ENCODE measurements at places on chromosomes 3 and 15.

DNA sequence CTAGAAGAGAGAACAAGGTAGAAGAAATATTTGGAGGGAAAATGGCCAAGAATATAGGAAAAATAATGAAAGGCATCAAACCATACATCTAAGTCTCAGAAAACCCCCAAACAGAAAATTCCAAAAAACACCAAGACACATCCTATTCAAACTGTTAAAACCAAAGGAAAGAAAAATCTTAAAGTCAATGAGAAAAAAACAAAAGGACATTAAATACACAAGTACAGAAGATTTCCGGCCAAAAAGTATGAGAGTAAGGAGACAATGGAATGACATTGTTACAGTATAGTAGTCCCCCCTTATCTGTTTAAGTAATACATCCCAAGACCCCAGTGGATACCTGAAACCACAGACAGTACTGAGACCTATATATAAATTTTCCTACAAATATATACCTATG, 18.8 kb downstream of the CLASP2 start:
- DNase-seq, result no peak

GRCh38 chr3:177882124-177882648, 654.0 kb upstream of the KCNMB2 start:
- DNase-seq, result no peak

GRCh38 chr15:80188251-80188650, 35.5 kb downstream of the FAH start:
- no peak for DNase-seq

GRCh38 chr3:23175341-23176083, 27.6 kb upstream of the UBE2E2 start:
- DNase-seq, result no peak

- DNase-seq, result no peak
Observed at GRCh38 chr3:7382293-7383010, 521.5 kb downstream of the GRM7 start.

DNA sequence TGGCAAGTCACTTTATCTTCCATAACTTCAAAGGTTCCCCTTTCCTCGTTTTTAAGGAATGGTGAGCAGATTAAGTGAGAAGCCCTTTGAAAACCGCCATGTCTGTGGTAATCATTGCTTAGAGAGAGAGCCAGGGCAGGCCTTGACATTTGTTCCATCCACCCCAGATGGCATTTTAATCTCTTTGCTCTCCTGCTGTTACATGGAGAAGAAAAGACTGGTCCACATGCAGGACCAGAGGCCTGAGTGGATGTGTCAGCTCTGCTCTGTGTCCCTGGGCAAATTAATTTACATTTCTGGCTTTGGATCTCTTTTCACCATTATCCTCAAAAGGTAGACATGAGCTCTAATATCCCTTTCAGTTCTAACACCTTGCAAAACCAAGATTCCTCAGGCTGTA, 157.3 kb upstream of the LPP start:
- no peak for DNase-seq

- DNase-seq, result no peak
Observed at GRCh38 chr3:62392626-62393292, 19.4 kb upstream of the FEZF2 start.

DNA sequence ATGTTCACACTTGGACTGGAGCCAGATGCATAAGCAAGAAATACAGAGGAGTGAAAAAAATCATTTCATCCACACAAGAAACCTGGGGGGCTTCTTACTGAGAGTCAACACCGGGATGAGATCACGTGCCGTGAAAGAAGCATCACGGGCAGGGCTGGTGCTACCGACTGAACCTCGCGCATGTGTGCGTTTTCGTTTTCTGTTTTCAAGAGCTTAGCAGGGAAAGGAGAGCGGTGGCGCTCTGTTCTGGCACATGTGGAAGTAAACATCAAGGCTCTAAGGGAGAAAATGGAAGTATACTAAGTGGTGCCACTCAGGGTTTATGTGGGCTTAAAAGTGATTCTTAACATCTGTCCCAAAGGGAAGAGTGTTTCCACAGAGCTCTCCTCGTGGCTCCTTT, 55.9 kb downstream of the VGLL4 start:
- DNase-seq, result no peak

- no peak for DNase-seq
Observed at GRCh38 chr15:27854601-27855000, 244.5 kb downstream of the OCA2 start.

DNA sequence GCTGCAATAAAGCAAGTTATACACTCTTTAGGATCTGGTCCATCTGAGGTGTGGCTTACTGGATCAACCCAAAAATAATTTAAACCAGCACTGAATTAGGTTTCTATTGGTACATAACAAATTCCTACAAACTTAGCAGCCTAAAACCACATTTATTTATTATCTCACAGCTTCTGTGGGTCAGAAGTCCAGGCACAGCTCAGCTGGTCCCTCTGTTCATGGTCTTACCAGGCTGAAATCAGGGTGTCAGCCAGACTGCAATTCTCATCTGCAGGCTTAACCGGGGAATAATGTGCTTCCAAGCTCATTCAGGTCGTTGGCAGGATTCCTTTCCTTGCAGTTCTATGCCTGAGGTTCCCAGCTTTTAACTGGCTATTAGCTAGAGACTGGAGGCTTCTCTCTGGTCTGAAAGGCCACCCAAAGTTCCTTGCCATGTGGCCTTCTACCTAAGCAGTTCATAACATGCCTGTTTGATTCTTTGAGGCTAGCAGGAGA, 477.4 kb upstream of the WNT5A start:
- no peak for DNase-seq

- DNase-seq, result no peak
Observed at GRCh38 chr15:22872936-22873701, 34.7 kb downstream of the NIPA2 start.

DNA sequence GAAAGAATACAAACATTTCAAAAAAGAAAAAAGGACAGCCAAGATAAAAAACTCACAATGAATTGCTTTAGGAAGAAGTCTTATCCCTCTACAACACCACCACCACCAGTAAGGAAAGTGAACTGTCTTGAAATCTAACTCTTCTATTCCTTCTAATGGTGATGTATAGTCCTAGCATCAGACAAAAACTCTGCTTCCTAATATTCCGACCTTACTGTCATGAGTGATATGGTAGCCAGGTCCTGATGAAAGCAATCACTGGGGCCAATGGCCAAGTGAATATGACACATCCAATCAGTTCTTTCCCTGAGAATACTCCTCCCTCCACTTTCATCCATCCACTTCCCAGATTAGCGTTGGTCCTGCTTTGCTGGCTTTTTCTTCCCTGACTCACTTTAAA, 14.8 kb downstream of the GK5 start:
- DNase-seq, result no peak

GRCh38 chr3:53830944-53831343, 15.3 kb downstream of the CHDH start:
- no peak for DNase-seq

GRCh38 chr3:43998370-43998835, 243.3 kb upstream of the TOPAZ1 start:
- DNase-seq, result no peak

DNA sequence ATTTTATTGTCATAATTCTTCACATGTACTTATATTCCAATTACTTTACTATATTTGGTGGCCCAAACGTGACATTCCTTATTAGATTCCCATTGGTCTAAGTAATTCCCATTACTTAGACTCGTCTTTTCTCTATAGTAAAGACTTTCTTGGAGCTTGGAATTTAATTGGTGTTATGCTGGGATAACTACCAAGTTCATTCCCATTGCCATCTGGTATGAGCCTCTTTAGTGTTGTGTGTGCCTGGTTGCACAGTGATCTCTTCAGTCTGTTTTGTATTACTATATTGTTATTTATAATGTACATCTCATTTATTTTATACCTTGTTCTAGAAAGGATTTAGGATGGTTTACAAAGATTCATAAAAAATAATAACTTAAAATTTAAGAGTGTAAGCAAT, 27.8 kb downstream of the TMEM108 start:
- DNase-seq, result no peak

DNA sequence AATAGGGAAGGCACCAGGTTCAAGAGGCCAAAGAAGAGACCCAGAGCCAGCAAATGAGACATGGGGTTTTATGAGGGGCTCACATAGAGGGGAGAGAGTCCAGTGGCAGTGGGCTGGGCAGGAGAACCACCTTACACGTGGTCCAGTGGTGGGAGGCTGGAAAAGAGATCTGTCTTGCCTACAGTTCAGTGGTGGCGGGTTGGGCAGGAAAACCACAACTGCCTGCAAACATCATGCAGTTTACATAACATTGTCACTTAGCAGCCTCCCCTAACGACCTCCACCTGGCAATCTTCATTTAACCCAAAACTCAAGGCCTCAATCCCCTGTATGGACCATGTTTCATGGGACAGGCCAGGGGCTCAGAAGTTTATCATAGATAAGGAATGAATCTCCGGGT, 29.1 kb downstream of the CRYGS start:
- DNase-seq, result no peak

- DNase-seq, result no peak
Observed at GRCh38 chr3:115418583-115418982, 204.7 kb upstream of the GAP43 start.

Measured in RWPE1 (cell line).